NCI-H187 treated with DMSO at 0.1 percent for 48 hours (cell line): ENCODE measurements at places on chromosomes 3 and 15.

DNA sequence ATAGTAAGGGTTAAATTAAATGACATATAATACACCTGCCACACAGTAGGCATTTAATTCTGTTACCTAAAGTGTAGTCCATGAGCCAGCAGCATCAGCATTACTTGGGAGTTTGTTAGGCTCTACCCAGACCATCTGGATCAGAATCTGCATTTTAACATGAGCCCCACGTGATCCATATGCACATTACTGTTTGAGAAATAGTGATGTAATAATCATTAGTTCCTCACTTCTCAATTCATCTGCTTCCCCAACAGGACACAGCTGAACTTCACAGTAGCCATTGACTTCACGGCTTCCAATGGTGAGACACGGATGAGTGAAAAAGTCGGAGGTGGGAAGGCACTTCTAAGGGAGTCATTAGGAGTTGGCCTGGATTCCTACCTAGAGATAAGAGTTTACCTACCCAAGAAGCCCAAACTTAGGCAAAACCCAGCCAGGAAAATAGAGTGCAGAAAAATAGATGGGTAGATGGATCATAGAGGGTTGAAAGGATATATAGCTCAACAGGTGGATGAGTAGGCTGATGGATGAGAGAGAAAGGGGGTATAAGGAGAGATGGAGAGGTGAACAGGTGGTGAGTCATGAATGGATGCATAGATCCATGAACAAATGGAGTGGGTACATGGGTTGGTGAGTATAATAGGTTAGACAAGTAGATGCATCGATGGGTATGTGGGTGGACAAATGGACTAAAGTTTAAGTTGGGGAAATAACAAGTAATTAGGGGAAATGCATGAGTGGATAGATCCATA, 13.3 kb downstream of the CPNE9 start:
- DNase-seq: no peak

GRCh38 chr15:77335298-77335697, 84.6 kb downstream of the PEAK1 start:
- DNase-seq: no peak

GRCh38 chr3:182671942-182672341, 121.4 kb upstream of the ATP11B start:
- DNase-seq: no peak

GRCh38 chr3:165683947-165684346, 153.3 kb downstream of the BCHE start:
- no peak for DNase-seq

DNA sequence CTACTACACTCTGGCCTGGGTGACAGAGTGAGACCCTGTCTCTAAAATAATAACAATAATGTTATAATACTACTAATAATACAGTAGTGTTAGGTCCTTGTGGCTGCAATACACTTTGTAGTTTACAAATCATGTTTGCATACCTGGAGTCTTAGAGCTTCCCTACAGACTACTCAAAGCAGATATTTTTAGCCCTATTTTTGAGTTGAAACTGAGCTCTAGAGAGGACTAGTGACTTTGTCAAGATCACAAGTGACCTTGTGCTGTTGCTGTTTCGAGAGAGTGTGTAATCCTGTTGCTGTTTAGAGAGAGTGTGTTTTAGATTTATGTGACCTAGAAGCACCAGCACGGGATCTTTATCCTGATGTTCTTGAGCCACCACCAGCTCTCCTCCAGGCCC, 105.3 kb upstream of the RNU6-1 start:
- no peak for DNase-seq

DNA sequence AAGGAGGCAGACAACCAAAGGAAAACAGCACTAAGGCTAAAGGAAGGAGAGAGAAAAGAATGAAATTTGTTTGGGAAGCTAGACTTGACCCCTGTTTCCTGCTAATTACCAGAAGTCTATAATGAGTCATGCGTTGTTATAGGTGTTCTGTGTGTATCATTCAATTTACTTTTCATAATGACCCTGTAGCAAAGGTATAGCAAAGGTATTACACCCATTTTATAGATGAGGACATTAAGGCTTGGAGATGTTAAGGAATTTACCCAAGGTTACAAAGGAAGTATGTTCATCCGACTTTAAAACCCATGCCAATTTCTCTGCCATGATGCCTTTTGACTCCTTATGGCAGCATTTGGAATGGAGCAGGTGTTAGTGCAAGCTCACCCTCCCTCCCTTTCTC, 54.9 kb downstream of the RAP2B start:
- DNase-seq: no peak

DNA sequence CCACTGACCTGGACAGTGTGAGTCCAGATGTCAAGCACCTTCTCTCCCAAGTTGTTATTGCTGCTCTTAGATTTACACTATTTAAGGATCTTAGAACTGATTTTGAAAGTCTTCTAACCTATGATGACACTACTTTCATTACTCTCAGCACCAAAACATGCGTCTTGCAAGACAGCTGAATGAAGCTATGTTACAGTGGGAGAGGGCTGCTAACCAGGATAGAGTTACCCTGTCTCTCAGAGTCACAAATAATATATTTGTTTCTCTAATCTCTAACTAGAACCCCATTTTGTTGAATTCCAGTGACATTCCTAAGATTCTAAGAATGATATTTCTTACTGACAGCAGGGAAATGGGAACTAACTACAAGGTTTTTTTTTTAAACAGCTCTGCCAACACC, 455.5 kb downstream of the MAGI1 start:
- no peak for DNase-seq

- no peak for DNase-seq
Measured at GRCh38 chr3:108472001-108472591, 38.3 kb downstream of the MYH15 start.

DNA sequence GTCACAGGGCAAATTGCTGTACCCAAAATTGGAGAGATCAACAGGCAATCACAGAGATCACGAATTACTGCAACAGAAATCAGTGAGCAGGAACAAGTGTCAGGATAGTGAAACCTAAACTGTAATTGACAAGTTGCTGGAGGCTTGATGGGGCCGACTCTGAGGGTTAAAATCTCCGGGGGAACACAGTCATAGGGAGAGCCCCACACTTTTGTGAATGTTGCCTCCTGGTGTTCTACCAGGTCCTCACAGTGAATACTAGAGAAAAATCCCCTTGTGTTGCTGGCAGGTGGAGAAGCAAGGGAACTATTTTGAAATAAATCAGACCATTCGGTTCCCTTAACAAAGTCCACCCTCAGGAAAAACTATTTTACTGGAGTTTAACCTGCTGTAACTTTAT, 697.5 kb upstream of the CBLB start:
- DNase-seq: no peak

- DNase-seq: no peak
Measured at GRCh38 chr3:150303768-150304167, 104.3 kb upstream of the TSC22D2 start.

- DNase-seq: no peak
Measured at GRCh38 chr3:170511371-170511770, 74.5 kb downstream of the SLC7A14 start.

DNA sequence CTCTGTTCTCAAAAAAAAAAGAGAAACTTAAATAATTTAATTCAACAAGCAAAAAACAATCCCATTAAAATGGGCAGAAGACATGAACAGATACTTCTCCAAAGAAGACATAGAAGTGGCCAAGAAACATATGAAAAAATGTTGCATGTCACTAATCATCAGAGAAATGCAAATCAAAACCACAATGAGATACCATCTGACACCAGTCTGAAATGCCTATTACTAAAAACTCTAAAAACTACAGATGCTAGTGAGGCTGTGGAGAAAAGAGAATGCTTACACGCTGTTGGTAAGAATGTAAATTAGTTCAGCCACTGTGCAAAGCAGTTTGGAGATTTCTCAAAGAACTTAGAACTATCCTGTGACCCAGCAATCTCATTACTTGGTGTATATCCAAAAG, 382.9 kb downstream of the OTOL1 start:
- DNase-seq: no peak

GRCh38 chr3:46427916-46428833, 21.1 kb downstream of the CCRL2 start:
- no peak for DNase-seq
